CD8-positive, alpha-beta memory T cell (primary cell): ENCODE measurements at places on chromosomes 12 and 14. TPM values are rescaled to one million over a fixed set of nuclear protein-coding genes. Genes with fewer than 3 reads are reported as not detected.

GRCh38 chr14:73771848-73772638 is 57.9 kb upstream of the PNMA1 start:
- H3K4me1 ChIP-seq, result peaks cover 66% of the 10 kb centered on the region
- DNase-seq, result peak; percentile 68
- peak overlapping the region; percentile 49 for H3K27ac ChIP-seq
- no peaks in the 10 kb centered on the region for H3K27me3 ChIP-seq
- peak overlapping the region; percentile 28 for H3K4me3 ChIP-seq

DNA sequence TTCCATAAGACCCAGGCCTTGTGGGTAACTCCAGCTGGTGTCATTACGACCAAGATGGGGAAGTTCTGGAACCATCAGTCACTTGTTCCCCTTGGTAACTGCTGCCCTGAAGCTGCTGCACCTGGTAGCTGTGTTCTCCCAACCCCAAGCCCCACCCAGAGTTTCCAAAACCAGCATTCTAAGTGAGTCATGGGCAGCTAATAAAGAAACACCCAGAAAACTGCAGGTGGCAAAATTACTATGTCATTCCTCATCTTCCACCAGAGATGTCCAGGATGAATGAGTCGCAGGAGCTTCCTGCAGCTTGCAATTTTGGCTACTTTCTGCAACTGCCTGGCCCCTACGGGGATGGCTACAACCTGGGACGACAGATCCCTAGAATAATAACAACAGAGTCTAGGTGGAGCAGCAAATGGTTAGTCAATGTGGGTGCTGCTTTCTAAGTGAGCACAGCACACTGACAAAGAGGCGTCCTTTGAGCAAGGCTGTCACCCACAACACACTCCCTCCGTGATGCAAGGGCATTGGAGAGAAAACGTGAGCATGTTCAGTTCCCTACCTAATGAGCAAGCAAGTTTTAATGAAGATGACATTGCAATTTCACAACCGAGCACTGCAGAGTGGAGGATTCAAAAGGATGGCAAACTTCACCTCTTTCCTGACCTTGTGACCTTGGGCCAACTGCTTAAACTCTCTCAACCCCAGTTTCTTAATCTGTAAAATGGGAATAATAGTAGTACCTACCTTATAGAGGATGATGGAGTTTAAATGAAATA is 301.4 kb upstream of the NOS1 start:
- no peaks in the 10 kb centered on the region for H3K4me1 ChIP-seq
- no peak overlapping the region for H3K27ac ChIP-seq
- no peaks in the 10 kb centered on the region for H3K27me3 ChIP-seq
- no peaks in the 10 kb centered on the region for H3K36me3 ChIP-seq
- DNase-seq, result no peak
- no peak overlapping the region for H3K4me3 ChIP-seq

DNA sequence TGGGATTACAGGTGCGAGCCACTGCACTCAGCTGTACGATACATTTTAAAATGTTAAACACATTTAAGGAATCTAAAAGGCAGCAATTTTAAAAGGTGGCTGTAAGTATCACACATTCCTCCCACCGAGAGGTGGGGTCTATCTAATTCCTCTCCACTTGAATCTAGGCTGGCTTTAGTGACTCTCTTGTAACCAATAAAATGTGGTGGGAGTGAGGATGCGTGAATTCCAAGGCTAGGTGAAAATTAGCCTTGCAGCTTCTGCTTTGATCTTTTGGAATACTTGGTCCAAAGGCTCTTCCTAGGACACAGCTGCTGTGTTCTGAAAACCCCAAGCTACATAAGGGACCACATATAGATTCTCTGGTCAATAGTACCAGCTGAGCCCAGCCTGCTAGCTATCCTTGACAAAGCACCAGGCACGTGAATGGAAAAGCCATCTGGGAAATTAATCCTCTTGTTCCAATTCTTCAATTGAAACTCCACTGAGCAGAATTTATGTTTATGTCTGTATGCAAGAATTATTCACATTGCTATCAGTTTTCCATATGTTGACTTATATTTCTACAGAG is 8.8 kb upstream of the GPRC5D start:
- no peak for DNase-seq
- H3K4me3 ChIP-seq, result no peak overlapping the region

DNA sequence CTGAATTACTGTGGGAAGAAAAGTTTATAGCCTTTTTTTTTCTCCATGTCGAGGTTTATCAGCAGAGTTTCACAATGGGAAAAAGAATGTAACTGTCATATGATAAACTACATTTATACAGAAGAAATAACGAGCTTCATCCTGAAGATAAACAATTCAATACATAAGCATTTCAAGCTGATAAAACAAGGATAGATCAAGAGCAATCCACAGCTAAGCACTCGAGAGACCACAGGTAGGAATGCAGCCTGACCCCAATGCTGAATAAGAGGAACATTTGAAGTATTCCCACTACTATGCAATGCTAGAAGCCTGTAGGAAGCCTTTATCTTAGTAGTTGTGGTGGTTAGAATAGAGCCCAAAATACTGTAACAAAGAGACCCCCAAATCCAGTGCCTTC is 32.6 kb upstream of the DAAM1 start:
- peaks cover 10% of the 10 kb centered on the region for H3K4me1 ChIP-seq
- no peak overlapping the region for H3K27ac ChIP-seq
- no peaks in the 10 kb centered on the region for H3K36me3 ChIP-seq
- H3K27me3 ChIP-seq, result no peaks in the 10 kb centered on the region
- H3K4me3 ChIP-seq, result no peak overlapping the region

DNA sequence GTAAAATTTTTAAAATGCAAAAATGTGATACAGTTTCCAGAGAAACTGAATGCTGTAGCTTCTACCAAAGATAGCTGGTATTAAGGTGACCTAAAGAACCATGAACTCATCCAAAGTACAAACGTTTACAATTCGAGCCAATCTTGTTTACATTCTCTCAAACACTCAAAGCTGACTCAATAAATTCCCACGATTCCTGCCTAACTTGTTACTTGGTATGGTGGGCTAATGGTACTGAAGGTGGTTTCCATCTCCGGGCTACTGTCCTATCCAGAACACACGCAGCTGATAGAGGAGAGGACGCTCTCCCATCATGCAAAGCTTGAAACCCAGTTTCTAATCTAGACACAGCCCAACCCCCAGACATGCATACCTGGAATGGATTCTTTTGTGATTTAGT is 31.5 kb downstream of the RAD9B start:
- H3K27me3 ChIP-seq, result no peaks in the 10 kb centered on the region
- H3K4me3 ChIP-seq, result no peak overlapping the region

GYS2 gene
- polyA plus RNA-seq, result not detected

- no peaks in the 10 kb centered on the region for H3K36me3 ChIP-seq
- H3K4me3 ChIP-seq, result no peak within 1 kb of the TSS
- H3K4me1 ChIP-seq, result no peaks in the 10 kb centered on the region
- H3K27me3 ChIP-seq, result peaks cover 20% of the 10 kb centered on the region
- H3K27ac ChIP-seq, result no peak within 1 kb of the TSS
These were observed at the start of gene WIF1 for GRCh38 chr12:65121049-65121955. Gene WIF1 (minus strand): TSS chr12:65121305. CDS start chr12:65121191, 114 bp downstream.

GRCh38 chr12:109264095-109264942 is 44.8 kb downstream of the FOXN4 start:
- no peak overlapping the region for H3K27ac ChIP-seq
- H3K4me3 ChIP-seq, result no peak overlapping the region
- no peaks in the 10 kb centered on the region for H3K27me3 ChIP-seq

DNA sequence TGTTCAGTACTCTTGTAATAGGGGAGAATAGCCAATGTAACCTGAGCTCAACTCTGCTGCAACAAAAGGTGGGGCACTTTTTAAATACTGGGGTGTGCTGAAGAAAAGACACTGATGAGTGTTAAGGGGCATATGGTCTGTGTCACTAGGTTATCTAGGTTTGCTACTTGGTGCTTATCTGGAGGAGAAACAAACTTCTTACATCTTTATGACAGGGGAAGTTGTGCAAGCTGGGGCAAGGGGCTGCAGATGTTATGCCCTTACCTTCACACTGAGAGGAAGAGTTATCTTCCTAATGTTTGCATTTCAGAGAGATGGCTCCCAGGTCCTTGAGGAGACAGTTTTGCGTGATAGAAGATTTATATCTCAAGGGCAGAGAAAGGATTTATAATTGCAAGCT is 90.9 kb upstream of the PKP2 start:
- H3K4me3 ChIP-seq, result no peak overlapping the region
- H3K4me1 ChIP-seq, result no peaks in the 10 kb centered on the region
- H3K27me3 ChIP-seq, result no peaks in the 10 kb centered on the region
- H3K36me3 ChIP-seq, result no peaks in the 10 kb centered on the region
- no peak for DNase-seq
- H3K27ac ChIP-seq, result no peak overlapping the region

GLIPR1 gene
- 202 TPM for polyA plus RNA-seq

NYNRIN gene
- polyA plus RNA-seq, result not detected
